ENCODE measurements at places on chromosomes 12 and 14. TPM values are rescaled to one million over a fixed set of nuclear protein-coding genes. Genes with fewer than 3 reads are reported as not detected.

Gene OR4E2
- total RNA-seq: not detected

Gene CCDC196
- not detected for total RNA-seq

Gene CMA1
- total RNA-seq: not detected

Gene GLT8D2
- 13.5 TPM for total RNA-seq

Gene APOF
- total RNA-seq: not detected

Gene CLMN
- total RNA-seq: 3.1 TPM

Gene MSI1
- total RNA-seq: 15.0 TPM

Gene OAS1
- 2.5 TPM for total RNA-seq

All from parietal lobe (tissue), 2 donors.